ENCODE measurements at places on chromosomes 16 and 17. TPM values are rescaled to one million over a fixed set of nuclear protein-coding genes. Genes with fewer than 3 reads are reported as not detected.

HS3ST2 gene
- 2.1 TPM for total RNA-seq

DNA sequence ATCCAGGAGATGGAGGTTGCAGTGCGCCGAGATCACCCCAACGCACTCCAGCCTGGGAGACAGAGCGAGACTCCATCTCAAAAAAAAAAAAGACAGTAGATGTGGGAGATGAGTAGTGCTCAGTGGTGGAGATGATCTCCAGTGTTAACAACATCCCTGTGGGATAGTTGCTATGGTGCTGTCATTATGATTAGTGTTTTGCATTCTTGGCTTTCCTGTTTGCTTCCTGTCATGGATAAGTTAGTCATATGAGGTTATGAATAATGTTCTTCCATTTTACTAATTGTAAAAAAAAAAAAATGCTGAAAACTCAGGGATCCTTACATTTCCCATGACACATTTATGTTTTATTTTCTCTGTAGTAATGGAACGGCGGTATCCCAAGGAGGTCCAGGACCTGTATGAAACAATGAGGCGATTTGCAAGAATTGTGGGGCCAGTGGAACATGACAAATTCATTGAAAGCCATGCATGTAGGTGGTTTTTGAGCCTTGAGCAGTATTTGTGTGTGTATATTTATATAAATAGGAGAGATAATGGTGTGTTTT lies 24.5 kb upstream of the DUSP14 start:
- DNase-seq, result no peak

DNA sequence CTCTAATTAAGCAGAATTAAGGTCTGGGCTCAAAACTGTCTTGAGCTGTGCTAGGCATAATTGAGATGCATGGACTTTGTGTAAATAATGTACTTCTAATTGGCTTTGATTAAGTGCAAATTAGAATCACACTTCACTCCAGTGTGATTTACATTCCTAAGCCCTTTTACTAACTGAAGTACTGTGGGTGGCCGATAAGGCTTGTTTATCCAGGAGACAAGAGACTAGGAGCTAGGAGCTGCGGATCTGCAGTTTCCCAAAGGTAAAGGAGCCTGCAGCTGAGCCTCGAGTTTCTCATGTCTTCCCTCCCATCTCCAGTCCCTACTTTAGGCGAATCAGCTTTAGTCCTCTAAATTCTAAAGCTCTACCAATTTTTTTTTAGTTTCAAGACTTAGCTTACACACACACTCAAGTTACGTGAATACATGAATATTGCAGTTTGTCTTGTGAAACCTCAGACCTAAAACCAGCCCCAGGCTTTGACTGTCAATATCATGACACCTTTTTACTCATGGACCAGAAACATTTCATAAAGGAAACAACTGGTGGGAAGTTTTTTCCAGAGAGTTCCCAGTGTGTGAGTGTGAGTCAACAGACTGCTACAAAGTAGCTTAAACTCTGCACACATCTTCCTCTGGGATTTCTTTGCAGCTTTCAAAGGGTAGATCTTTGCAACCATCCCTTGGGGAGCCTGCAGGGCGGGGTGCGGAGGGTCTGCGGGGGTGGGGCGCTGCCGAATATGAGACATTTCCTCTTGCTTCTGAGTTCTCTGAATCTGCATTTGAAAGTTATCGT lies 113.9 kb upstream of the TBX2 start:
- DNase-seq, result no peak

DNA sequence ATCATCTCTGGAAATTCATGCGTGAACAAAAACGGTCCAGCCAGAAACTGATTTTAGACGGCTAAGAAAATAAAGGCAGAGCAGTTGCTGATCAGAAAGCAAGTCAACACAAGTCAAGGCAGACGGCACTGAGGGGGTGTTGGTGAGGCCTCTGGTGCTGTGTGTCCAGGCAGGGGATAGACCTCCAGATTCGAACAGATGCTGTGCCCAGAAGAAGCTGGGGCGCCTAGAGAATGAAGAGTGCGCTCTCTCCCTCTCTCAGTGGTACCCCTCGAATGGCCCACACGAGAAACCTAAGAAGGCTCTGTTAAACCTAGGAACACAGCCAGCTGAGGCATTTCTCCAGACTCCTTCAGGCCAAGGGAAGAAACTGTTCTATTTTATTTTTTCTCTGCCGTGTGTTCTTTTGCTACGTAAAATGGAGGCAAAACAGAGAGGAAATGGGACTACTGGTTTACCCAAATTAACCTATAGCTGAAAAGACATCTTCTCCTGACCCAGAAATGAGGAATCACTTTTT lies 178.3 kb downstream of the PMP22 start:
- no peak for DNase-seq

ST6GALNAC1 gene
- 0.76 TPM for total RNA-seq

Data from adrenal gland (tissue), 19 donors.